Fibroblast of skin of abdomen (primary cell): ENCODE measurements at places on chromosomes 11 and 22.

- DNase-seq = no peak
Measured at GRCh38 chr11:44978274-44978960, 27.7 kb upstream of the TP53I11 start.

GRCh38 chr11:102346456-102346747, 612 bp upstream of the BIRC2 start:
- no peak for DNase-seq

DNA sequence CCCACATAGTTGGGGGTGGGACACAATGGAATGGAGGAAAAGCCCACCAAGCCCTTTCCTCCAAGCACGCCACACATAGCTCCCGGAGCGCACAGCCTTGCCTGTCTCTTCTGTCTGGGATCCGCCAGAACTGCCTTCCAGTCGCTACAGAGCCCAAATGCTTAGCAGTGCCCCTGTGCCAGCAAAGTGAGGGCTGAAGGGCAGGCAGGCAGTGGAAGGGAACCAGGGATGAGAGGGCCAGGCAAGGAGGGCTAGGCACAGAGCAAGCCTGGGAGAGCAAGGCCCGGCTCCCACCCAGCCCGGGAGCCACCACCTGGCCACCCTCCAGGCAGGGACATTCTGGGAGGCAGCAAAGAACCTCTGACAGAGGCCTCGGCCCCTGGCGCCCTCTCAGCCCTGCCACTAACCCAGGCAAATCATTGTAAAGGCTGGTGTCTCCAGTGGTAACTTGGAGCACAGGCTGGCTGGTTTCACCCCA, 32.5 kb downstream of the PPP2R1B start:
- DNase-seq = no peak

DNA sequence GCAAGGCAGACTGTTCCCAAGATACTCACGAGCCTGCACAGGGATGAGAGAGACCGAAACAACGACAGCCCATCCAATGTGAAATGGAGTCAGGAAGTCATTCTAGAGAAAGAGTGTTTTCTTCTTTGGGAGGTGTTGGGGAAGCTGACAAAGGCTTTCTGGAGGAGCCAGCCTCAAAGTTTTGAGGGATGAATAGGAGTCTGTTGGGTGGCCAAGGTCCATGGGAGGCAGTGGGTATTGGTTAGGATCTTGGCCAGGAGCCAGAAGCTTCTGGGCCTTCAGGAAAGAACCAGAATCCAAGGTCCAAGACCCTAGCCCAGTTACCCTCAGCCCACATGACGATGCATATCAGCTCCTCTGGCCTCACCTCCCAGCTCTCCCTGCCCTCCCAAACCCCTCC, 59.9 kb upstream of the SHISAL1 start:
- no peak for DNase-seq

DNA sequence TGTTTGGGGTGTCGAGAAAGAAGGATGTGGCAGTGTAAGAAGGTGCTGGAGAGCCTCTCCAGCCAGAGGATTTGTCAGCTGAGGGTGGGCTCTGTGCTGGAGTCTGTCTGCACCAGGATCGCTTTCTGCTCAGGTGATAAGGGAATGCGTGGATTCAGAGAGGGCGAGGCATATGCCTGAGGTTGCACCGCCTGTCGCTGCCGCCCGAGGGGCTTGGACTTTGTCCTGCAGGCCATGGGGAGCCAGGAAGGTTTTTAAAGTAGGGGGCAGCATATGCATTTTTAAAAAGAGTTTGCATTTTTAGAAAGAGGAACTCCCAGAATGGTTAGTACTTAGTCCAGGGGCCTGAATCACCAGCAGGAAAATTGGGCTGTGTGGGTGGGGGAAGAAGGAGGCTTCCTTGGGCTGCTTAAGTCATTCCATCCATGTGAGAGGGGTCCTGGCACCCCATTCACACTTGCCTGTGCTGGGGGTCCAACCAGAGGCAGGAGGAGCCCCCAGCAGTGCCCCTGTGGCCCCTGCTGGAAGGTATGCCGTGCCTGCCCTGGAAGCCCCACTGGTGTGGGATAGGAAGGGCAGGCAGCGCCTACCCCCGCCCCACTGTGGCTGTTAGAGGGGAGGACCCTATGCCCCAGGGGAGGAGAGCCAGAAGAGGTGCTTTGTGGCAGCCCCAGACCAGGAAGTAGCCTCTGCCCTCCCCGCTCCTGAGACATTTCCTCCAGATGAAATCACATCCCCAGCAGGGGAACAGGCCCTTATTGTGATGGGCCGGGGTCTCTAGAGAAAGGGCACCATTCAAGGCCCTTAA, 35.8 kb upstream of the MYRF start:
- DNase-seq = no peak

DNA sequence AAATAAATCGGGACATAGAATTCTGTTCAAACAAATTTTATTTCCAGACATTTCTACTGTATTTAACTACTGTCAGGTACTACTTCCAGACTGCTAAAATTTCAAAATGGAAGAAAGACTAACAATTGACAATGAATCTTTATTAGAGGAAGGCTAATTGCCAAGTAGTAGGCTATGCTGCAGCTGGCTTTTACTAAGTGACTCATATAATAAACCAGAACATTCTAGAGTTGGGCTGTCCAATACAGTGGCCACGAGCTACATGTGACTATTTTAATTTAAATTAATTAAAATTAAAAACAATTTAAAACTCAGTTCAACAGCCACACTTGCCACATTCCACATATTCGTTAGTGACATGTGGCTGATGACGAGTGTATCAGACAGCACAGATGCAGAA, 27.6 kb downstream of the CHKA start:
- DNase-seq = no peak

GRCh38 chr11:61899146-61899841, 7.9 kb upstream of the FADS3 start:
- peak; percentile 62 for DNase-seq
